GM12892 (cell line): ENCODE measurements at places on chromosomes 12 and 14.

GRCh38 chr12:116458492-116458891 lies 100.7 kb upstream of the MAP1LC3B2 start:
- no peak for DNase-seq

DNA sequence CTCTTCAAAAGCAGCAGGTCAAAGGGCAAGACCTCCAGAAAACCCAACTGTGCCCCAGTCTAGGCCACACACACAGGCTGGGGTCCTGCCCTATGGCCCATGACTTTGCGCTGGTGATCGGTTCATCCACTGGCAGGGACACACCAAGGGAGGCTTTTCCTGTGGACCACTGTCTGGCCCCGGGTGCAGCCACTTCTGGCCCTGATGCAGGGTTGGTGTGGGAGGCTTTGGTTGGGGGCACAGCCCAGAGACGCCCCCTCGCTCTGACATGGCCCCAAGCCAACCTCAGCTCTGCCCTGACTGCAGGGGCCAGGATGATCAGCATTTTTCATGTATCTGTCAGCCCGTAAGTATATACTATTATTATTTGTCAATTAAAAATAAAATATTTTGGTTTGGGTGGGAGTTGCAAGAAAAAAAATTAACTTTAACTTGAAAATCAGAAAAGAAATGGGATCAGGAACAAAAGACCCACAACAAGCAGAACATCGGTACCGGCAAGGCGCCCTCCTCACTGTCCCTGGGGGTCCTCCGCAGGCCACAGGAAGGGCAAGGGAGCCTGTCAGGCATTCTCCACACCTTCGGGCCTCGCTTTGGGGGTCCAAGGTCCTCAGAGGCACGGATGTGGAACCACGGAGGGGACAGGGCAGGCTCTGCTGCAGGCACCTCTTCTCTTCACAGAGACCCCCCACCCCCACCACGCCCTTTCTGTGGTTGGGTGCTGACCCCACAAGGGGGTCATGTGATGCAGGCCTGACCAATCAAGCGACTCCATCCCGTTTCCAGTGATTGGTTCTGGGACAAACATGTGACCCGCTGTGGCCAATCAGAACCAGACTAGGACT lies 181.5 kb upstream of the SFSWAP start:
- DNase-seq, result no peak

DNA sequence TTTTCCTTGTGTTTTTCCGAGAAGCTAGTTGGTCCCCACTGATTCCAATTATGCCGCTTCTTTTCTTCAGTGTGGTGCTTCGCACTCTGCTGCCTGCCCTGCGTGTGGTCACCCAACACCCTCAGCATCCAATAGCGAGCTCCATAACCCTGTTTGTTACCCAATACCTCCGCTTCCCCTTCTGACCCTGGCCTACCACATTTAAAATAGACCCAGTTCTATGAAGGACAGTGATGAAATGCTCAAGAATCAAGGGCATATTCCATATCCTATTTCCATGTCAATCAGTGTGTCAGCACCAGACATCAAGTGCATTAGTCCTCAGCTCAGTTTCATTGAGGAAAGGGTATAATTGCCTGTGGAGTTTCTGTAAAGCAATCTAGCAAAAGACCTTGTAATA lies 9.5 kb downstream of the NDRG2 start:
- no peak for DNase-seq

DNA sequence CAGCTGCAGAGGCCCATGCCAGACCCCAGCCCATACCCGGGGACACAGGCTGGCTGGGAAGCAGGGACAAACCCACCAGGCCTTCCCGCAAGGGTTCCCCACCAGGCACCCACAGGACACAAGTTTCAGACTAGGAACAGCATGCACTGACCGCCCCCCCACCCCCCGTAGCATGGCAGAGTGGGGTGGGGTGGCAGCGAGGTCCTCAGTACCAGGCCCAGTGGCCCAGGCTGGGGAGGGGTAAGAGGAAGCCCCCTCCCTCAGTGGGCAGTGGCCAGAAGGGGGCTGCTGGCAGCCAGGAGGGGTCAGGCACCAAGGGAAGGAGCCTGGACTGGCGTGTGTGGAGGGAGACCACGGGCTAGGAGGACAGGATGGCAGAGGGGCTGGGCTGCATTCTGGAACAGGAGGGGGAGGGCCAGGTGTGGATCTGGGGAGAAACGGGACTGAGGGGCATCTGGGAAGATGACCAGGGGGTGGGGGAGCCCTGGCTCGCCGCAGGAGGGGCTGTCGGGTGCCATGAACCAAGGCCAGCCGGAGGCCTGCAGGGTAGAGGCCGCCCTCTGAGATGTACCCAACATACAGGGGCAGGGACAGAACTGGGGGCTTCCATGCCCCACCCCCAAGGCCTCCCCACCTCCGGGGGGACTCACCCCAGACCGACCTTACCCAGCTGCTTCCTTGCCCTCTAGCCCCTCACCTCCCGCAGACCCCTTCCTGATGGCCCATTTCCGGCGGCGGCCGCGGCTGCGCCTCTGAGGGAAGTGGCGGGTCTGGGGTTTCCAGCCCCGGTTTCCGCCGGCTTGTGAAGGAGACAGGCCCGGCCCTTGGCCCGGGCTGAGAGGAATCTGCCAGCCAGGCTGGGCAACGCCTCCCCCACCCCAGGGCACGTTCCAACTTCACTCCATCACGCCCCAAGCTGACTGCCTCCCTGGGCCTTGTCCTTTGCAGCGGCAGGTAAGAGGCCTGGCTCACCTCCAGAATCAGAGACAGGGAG lies 5.6 kb upstream of the JAG2 start:
- DNase-seq, result no peak

DNA sequence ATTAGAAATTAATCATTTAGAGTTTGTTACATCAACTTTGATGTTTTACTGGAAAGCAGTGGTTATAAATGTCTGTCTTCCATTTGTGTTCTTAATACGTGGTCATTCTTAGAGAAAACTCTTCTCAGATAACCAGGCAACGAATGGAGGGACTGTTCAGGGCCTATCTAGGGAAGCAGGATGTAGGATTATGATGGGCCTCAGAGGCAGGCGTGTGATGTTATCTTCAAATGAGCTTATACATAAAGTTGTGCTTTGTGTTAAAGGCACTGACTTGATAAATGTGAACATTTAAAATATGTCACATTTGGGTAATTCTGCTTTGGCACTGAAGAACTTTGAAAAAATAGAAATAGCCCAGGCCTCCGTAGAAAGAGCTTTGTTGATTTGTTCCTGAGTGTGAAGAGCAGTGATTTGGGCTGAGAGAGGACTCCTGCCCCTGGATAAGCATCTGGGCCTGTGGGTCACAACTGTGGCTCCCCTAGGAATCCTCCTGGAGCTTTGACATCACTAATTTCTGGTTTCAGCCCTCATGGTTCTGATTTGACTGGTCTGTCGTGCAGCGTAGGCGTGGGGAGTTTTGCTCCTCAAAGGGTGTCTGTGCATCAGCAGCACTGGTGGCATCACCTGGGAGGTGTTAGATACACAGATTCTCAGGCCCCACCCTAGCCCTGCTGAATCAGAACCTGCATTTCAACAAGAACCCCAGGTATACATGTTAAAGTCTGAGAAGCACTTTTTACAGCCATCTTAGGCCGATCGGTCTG lies 55.4 kb downstream of the SAMD4A start:
- DNase-seq, result peak; percentile 26

- DNase-seq, result no peak
Measured at GRCh38 chr14:104142136-104142945, 4.0 kb downstream of the KIF26A start.

GRCh38 chr12:51949342-51950030 lies 2.0 kb upstream of the ACVR1B start:
- no peak for DNase-seq

GRCh38 chr14:58353516-58354299 lies 42.0 kb upstream of the TOMM20L start:
- DNase-seq, result no peak

DNA sequence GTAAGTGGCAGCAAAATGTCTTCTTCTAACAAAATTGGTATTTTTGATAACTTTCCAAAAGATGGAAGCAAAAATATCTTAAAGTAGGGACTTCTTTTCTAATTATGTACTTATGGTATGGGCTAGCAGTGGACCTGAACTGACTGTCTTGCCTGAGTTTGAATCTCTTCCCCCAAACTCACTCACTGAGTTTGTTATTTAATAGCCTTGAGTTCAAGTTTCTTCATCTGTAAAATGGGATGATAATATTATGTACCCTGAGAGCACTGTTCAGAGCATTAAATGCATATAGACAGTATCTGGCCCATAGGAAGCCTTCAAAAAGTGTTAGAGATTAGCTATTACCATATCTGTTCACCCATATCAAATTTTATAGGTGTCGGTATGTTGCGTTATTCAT lies 210.4 kb upstream of the NUDT4 start:
- DNase-seq, result no peak

DNA sequence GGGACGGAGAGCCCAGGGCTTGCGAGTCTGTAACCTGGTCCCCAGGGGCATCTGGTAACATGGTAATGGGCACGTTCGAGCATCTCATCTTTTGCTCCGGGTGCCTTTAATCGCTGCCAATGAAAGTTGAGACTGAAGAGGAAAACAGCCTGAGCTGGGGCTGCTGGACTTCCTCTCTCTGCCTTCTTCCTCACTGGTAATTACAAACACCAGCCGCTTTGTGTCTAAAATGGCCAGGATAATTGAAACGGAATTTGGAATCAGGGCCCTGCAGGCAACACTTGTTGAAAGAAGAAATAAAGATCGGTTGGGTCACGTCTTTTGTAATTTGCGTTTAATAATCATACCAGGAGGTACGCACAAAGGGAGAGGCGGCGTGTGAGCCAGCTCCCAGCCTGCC lies 51.5 kb upstream of the GPATCH2L start:
- DNase-seq, result no peak

DNA sequence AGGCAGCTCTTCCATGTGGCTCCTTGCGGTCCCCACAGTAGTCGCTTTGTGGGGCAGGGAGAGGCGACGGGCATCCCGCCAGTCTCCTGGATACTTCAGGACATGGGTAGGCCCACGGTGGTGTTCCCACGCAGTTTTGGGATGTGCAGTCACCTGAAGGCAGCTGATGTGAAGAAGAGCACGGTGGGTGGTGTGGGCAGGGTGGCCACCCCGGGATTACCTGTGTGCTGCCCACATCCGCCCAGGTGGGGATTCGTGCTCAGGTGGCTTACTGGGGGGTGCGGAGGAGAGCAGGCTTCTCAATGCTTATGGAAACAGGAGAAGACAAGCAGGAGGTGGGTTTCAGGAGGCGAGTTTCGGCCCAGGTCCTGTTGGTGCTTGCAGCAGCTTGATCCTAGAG lies 28.4 kb upstream of the TDRD9 start:
- no peak for DNase-seq

GRCh38 chr12:76548222-76548837 lies 11.2 kb downstream of the OSBPL8 start:
- no peak for DNase-seq

DNA sequence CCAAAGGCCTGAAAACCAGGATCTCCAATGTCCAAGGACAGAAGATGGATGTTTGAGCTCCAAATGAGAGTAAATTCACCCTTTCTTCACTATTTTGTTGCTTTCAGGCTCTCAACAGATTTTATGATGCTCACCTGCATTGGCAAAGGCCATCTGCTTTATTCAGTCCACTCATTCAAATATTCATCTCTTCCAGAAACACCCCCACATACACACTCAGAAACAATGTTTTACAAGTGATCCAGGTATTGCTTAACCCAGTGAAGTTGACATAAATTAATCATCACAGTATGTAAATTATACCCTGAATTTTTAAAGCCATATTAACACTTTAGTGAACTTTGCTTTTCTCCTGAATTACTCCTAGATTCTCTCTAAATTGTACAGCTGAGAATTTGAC lies 63.3 kb downstream of the DUSP6 start:
- no peak for DNase-seq

GRCh38 chr12:85955127-85955526 lies 81.0 kb downstream of the NTS start:
- no peak for DNase-seq

- DNase-seq, result no peak
Measured at GRCh38 chr14:20415782-20416206, 2.5 kb upstream of the TEP1 start.

DNA sequence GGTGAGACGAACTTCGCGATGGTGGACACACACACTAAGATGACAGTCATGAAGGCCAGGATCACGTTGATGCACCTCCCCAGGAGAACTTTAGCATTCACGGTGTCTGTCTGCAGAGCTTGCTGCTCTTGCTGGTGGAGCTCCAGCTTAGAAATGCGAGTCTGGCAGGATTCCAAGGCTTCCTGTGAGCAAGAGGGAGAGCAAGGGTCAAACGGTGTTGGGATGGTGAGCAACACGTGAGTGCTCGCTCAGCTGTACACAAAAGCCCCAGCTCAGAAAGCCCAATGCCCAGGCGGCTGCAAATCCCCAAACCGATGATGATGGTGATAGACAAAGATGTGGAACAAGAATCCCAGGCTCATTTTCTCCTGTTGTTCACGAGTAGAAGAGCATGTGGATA lies 78.8 kb downstream of the TMCC3 start:
- DNase-seq, result no peak

DNA sequence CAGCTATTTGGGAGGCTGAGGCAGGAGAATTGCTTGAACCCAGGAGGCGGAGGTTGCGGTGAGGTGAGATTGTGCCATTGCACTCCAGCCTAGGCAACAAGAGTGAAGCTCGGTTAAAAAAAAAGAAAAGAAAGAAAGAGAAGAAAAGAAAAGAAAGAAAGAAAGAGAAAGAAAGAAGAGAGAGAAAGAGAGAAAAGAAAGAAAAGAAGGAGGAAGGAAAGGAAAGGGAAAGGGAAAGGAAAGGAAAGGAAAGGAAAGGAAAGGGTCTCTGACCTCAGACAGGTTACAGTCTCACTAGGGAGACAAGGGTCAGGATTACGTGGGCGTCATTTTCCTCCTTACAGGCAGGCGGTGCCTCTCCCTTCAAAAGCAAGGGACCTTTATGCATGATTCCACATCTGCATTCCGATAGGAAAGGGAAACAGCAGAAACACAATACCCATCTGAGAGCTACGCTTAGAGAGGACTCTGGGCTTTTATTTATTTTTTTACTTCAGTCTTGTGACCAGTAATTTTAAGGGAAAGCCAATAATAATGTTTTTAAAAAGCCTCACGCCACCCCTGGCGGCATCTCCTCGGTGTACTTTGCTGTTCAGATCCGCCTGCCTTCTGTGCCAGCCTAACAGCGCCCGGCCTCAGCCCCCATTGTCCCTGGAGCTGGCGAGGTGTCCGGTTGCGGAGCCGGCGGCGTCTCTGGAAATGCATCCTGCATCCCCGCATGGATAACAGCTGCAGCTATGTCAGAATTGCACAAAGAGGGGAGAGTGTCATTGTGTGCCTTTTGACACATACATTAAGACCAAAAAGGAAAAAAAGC lies 945 bp upstream of the HIP1R start:
- no peak for DNase-seq
